ENCODE measurements at places on chromosomes 7 and 10.

GRCh38 chr7:82430500-82431465 lies 12.8 kb downstream of the CACNA2D1 start:
- peak; percentile 42 for DNase-seq

GRCh38 chr7:55369427-55370400 lies 4.6 kb downstream of the LANCL2 start:
- DNase-seq = peak; percentile 89

GRCh38 chr7:117085769-117086463 lies 132.6 kb downstream of the ST7 start:
- DNase-seq = no peak

GRCh38 chr7:45118889-45119331 lies 7.4 kb upstream of the TBRG4 start:
- no peak for DNase-seq

GRCh38 chr10:65950075-65950474 lies 975.8 kb upstream of the LRRTM3 start:
- no peak for DNase-seq

DNA sequence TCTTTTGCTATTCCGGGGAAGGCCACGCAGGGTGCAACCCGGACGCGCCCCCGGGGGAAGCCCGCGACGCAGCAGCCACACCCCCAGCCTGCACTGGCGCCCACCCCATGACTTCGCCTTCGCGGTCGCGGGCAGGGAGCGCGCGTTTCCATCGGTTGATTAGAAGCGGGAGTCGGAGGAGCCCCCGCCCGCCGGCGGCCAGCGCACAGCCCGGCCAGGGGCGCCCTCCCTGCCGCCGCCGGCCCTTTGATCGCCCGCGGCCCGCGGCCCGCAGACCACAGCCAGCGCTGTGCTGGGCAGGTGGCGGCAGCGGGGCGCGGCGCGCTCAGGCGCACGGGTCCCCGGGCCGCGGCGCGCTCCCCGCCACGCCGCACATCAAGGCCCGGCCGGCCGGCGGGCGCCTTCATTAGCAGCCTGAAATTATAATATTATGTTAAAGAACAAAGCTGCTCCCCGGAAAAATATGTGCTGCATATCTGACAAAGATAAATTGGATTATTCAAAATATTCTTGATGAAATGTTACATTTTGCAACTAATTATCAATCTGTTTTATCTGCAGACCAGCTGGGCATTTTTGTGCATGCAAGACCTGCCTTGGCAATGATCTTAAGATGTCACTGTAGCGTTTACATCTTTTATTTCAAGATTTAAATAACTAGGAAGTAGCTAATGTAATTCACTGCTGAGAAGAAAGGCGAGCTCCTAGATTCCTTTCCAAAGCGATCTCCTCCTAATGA lies 160.7 kb upstream of the MKI67 start:
- DNase-seq = no peak
